ENCODE measurements at places on chromosomes 4 and X.

DNA sequence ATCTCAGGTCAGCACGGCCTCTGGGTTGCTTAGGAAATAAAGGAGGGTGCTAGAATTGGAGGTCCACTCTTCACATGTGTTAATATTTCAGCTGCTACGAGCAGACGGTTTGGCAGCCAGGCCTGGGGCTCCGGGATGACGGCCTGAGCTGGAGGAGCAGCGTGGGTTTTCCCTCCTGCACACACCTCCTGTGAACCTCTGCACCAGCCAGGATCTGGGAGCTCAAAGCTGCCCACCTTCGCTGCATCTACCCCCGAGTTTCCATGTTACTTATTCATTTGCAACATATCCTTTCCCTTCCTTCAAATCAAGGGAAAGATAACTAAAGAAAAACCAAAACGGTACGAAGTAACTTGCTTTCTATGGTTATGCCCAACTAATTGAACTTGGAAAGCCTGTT, 13.6 kb downstream of the STOX2 start:
- no peak overlapping the region for H3K27ac ChIP-seq
- DNase-seq, result no peak
- no peaks in the 10 kb centered on the region for H3K36me3 ChIP-seq
- no peaks in the 10 kb centered on the region for H3K4me1 ChIP-seq
- H3K4me3 ChIP-seq, result no peak overlapping the region

- no peaks in the 10 kb centered on the region for H3K4me1 ChIP-seq
- no peaks in the 10 kb centered on the region for H3K27me3 ChIP-seq
- H3K4me3 ChIP-seq, result no peak overlapping the region
These were observed 154.6 kb downstream of the CCSER1 start for GRCh38 chr4:90281541-90282355.

DNA sequence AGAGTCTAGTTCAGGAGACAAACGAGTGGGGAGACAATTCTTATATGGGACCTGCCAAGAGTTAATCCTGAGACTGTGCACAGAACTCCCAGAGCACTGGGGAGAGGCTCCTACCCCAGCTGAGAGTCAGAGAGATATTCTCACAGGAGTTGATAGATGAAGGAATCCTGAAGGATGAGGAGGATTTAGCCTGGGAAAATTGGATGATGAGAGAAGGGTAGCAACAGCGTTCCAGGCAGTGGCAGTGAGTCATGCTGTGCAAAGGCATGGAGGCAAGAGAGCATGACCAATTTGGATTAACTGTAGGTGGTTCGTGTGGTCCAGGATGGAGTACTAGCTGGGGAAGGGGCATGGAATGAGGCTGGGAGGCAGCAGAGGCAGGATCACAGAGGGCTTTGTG, 318.6 kb downstream of the LDB2 start:
- H3K4me3 ChIP-seq, result no peak overlapping the region
- no peak overlapping the region for H3K27ac ChIP-seq
- H3K27me3 ChIP-seq, result no peaks in the 10 kb centered on the region
- no peak for DNase-seq
- H3K36me3 ChIP-seq, result no peaks in the 10 kb centered on the region

- H3K4me3 ChIP-seq, result no peak overlapping the region
- H3K36me3 ChIP-seq, result no peaks in the 10 kb centered on the region
- no peaks in the 10 kb centered on the region for H3K4me1 ChIP-seq
- no peak for DNase-seq
These were observed 8.0 kb downstream of the SLC9B1 start for GRCh38 chr4:103011378-103012025.

GRCh38 chr4:104575278-104575677, 80.6 kb upstream of the CXXC4 start:
- no peaks in the 10 kb centered on the region for H3K27me3 ChIP-seq
- no peak for DNase-seq

DNA sequence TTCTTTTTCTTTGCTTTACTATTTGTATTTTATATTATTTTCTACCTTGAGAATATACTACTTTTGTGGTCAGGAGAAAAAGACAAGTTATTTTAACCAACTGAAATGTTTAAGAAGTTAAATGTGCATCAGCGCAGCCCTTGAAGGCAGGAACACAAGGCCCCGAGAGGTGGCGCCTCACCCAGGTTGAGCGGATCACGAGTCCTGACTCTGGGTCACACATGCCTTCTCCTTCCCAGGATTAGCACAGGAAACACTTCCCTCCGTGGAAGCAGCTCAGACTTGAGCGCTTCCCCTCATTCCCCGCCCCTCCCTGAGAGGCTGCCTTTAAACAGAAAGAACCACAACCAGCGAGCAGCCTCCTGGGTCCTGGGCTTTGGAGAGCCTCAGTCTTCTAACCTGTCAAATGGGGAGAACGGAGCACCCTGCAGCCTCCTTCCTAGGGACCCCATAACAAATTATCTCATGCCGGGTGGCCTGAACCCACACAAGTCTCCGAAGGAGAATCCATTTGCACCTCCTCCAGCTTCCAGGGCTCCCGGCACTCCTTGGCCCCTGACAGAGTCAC, 217.6 kb downstream of the AFAP1 start:
- no peaks in the 10 kb centered on the region for H3K36me3 ChIP-seq
- no peak overlapping the region for H3K27ac ChIP-seq
- peaks cover 4% of the 10 kb centered on the region for H3K4me1 ChIP-seq
- no peak overlapping the region for H3K4me3 ChIP-seq

DNA sequence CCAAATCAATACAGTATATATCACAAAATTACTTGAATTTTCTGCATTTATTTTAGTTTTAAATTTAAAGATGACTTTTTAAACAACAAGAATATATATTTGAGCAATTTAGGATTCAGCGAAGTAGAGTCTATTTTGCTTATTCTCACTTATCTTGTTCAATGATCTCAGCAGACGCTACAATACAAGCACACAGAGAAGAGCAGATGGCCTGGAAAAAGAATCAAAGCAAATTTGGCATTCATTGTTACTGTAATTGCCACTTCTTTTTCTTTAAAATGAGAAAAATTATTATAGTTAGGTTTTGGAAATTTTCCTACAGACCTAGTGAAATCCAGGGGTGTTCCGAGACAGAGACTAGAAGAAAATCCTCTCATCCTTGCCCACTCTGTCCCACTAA, 57.5 kb downstream of the NPY1R start:
- H3K27ac ChIP-seq, result no peak overlapping the region
- no peak overlapping the region for H3K4me3 ChIP-seq
- peaks cover 4% of the 10 kb centered on the region for H3K27me3 ChIP-seq
- H3K36me3 ChIP-seq, result no peaks in the 10 kb centered on the region

- no peak for DNase-seq
- H3K4me1 ChIP-seq, result peaks cover 8% of the 10 kb centered on the region
- H3K27me3 ChIP-seq, result no peaks in the 10 kb centered on the region
- no peaks in the 10 kb centered on the region for H3K36me3 ChIP-seq
These were observed 702 bp downstream of the KLHL5 start for GRCh38 chr4:39062770-39063097.

DNA sequence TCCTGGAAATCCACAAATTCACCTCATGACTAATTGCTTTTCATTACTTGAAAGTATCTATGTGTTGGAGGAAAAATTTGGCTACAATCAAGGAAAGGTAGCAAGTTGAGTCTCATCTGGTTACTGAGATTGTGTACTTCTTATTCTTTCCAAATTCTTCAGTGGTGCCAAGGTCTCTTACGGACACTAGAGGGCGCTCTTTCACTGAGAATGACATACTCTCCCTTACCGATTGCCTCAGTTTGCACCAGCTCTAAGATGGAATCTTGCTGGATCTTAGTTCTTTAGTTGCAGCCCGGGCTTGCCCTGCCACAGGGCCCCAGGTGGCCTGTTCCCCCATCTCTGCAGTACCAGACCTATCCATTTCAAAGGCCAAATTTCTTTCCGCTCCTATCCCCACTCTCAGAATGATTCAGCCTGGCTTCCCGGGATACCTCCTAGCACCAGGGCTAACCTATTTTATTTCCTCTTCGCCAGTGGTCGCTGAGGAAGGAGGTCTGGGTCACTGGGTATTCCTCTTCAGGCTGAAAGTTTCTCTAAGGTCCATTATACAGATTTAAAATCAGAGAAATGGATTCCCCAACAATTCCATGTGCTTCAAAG, 24.6 kb upstream of the GPR50 start:
- peak; percentile 29 for DNase-seq
- H3K27me3 ChIP-seq, result peaks cover 12% of the 10 kb centered on the region
- no peak overlapping the region for H3K27ac ChIP-seq
- H3K36me3 ChIP-seq, result no peaks in the 10 kb centered on the region
- H3K4me3 ChIP-seq, result no peak overlapping the region

GRCh38 chrX:31340587-31340986, 268.7 kb upstream of the FTHL17 start:
- H3K27me3 ChIP-seq, result peaks cover 2% of the 10 kb centered on the region
- H3K4me1 ChIP-seq, result no peaks in the 10 kb centered on the region
- H3K27ac ChIP-seq, result no peak overlapping the region
- no peaks in the 10 kb centered on the region for H3K36me3 ChIP-seq
- H3K4me3 ChIP-seq, result no peak overlapping the region
- no peak for DNase-seq

- peak; percentile 65 for DNase-seq
- no peaks in the 10 kb centered on the region for H3K36me3 ChIP-seq
- no peak overlapping the region for H3K4me3 ChIP-seq
- H3K27me3 ChIP-seq, result peaks cover 20% of the 10 kb centered on the region
These were observed 30.6 kb upstream of the IL9R start for GRCh38 chrX:155966876-155967275.

DNA sequence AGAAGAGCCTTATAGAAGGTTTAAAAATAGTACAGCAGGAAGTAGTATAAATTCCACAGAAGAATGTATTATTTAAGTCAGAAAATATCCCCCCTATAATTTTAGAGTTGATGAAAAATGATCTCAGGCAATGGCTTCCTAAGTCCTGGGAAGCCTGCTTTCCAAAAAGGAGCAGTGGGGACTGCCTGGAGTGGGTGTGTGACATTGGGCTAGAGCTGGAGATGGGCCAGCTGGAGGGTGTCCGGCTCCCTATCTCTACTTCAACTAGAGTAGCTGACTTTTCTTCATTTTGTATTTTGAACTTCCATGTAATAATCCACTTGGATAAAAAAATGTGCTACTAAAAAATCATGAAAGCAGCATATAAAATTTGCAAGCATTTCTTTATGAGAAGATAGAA, 253.9 kb downstream of the ANK2 start:
- DNase-seq, result no peak
- no peak overlapping the region for H3K27ac ChIP-seq
- H3K4me3 ChIP-seq, result no peak overlapping the region
- no peaks in the 10 kb centered on the region for H3K36me3 ChIP-seq
- H3K27me3 ChIP-seq, result peaks cover 4% of the 10 kb centered on the region
- H3K4me1 ChIP-seq, result peaks cover 4% of the 10 kb centered on the region

DNA sequence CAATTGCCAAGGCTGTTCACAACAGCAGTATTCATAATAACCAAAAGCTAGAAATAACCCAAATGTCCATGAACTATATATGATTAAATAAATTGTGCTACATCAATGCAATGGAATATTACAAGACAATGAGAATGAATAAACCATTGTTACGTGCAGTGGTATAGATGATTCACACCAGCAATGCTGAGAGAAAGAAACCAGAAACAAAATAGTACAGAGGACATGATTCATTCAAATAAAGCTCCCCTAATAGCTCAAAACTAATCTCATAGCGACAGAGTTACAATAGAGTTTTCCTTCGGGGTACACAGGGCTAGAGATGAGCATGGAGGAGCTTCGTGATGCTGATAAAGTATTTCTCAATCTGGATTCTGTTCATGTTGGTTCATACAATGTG, 148.1 kb upstream of the SPANXN1 start:
- no peak overlapping the region for H3K27ac ChIP-seq
- no peak overlapping the region for H3K4me3 ChIP-seq
- no peaks in the 10 kb centered on the region for H3K27me3 ChIP-seq
- no peaks in the 10 kb centered on the region for H3K4me1 ChIP-seq
- DNase-seq, result no peak

- DNase-seq, result no peak
- H3K36me3 ChIP-seq, result no peaks in the 10 kb centered on the region
- H3K4me3 ChIP-seq, result no peak overlapping the region
- H3K4me1 ChIP-seq, result no peaks in the 10 kb centered on the region
- H3K27me3 ChIP-seq, result peaks cover 26% of the 10 kb centered on the region
These were observed 2.4 kb downstream of the IL1RAPL2 start for GRCh38 chrX:104568304-104568915.

DNA sequence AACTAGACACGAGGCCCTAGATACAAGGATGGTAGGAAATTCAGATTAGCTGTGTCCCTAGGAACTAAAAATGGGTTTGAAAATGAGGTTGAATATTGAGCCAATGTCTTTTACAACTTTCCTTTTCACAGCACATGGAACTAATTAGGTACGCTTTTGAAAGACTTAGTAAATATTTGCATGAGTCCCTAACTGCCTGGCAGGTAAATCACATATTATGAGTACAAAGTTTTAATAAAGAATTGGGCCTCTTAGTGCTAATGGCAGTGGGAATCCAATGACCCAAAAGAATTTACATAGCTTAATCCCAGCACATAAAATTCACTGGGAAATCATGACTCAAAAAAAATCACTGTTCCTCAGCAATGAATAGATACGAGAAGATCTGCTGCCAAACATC, 16.8 kb downstream of the MUC7 start:
- no peak for DNase-seq
- no peaks in the 10 kb centered on the region for H3K36me3 ChIP-seq
- no peaks in the 10 kb centered on the region for H3K4me1 ChIP-seq
- peaks cover 5% of the 10 kb centered on the region for H3K27me3 ChIP-seq
- H3K4me3 ChIP-seq, result no peak overlapping the region

DNA sequence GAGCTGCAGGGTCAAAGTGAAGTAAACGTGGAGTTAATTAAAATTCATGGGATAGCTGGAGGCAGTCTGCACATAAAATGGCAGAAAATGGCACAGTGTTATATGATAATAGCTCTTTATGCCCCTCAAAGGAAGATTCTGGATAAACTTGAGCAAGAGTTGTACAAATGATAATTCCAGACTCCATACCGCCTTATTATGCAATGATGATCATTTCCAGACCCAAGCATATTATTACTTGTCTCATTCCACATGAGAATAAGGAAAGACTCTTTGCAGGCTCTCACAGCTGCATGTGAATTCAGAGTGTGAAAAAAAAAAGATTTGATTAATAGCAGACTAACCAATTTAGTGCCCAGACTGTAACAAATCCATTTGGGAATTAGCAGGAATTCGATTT, 105.4 kb downstream of the STK32B start:
- no peak overlapping the region for H3K27ac ChIP-seq
- H3K36me3 ChIP-seq, result no peaks in the 10 kb centered on the region
- no peak for DNase-seq
- no peak overlapping the region for H3K4me3 ChIP-seq

- no peak overlapping the region for H3K27ac ChIP-seq
- DNase-seq, result no peak
- peaks cover 1% of the 10 kb centered on the region for H3K27me3 ChIP-seq
- no peak overlapping the region for H3K4me3 ChIP-seq
- H3K4me1 ChIP-seq, result no peaks in the 10 kb centered on the region
These were observed 18.0 kb upstream of the WWC2 start for GRCh38 chr4:183081116-183081469.

GRCh38 chrX:135010921-135011320, 11.4 kb downstream of the RTL8B start:
- no peak overlapping the region for H3K27ac ChIP-seq
- H3K27me3 ChIP-seq, result no peaks in the 10 kb centered on the region
- no peak for DNase-seq
- H3K36me3 ChIP-seq, result no peaks in the 10 kb centered on the region
- H3K4me1 ChIP-seq, result no peaks in the 10 kb centered on the region

GRCh38 chrX:134241960-134242619, 5.1 kb downstream of the CCDC160 start:
- H3K4me1 ChIP-seq, result peaks cover 11% of the 10 kb centered on the region
- no peak for DNase-seq
- H3K36me3 ChIP-seq, result no peaks in the 10 kb centered on the region

GRCh38 chr4:162360369-162361149, 196.8 kb upstream of the FSTL5 start:
- no peak overlapping the region for H3K27ac ChIP-seq
- H3K4me1 ChIP-seq, result no peaks in the 10 kb centered on the region
- H3K27me3 ChIP-seq, result no peaks in the 10 kb centered on the region
- no peak for DNase-seq
